ENCODE measurements at places on chromosomes 2 and 18. TPM values are rescaled to one million over a fixed set of nuclear protein-coding genes. Genes with fewer than 3 reads are reported as not detected.

- H3K27ac ChIP-seq = no peak overlapping the region
- peaks cover 70% of the 10 kb centered on the region for H3K36me3 ChIP-seq
- no peak overlapping the region for H3K4me3 ChIP-seq
- no peaks in the 10 kb centered on the region for H3K27me3 ChIP-seq
- H3K4me1 ChIP-seq = no peaks in the 10 kb centered on the region
- no peak for DNase-seq
These were observed 15.2 kb downstream of the E2F6 start for GRCh38 chr2:11450791-11451190.

GRCh38 chr2:37870829-37871228 lies 54.3 kb upstream of the RMDN2 start:
- no peak for DNase-seq
- peaks cover 24% of the 10 kb centered on the region for H3K4me1 ChIP-seq
- H3K4me3 ChIP-seq = no peak overlapping the region
- H3K36me3 ChIP-seq = no peaks in the 10 kb centered on the region
- H3K27ac ChIP-seq = no peak overlapping the region
- H3K27me3 ChIP-seq = no peaks in the 10 kb centered on the region

DNA sequence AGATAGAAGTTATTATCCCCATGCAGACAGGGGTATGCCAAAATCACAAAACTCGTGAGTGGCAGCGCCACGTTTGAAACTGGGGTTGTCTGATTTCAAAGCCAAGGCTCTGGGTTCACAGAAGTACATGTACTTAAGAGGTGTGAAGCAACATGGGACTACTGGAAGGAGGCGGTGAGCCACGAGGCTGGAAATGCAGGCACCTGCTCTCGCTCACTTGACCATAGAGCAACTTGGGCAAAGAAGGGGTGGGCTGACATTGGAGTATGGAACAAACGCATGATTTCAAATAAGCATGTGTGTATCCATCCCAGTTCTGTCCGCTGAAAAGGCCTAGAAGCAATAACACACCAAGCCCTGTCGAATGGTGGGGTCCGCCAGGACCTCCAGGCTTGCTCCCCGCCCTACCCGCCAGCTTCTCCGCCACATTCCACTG lies 593 bp upstream of the ACTR2 start:
- H3K4me1 ChIP-seq = peaks cover 42% of the 10 kb centered on the region
- peak overlapping the region; percentile 99 for H3K27ac ChIP-seq
- no peak for DNase-seq
- H3K27me3 ChIP-seq = no peaks in the 10 kb centered on the region

DNA sequence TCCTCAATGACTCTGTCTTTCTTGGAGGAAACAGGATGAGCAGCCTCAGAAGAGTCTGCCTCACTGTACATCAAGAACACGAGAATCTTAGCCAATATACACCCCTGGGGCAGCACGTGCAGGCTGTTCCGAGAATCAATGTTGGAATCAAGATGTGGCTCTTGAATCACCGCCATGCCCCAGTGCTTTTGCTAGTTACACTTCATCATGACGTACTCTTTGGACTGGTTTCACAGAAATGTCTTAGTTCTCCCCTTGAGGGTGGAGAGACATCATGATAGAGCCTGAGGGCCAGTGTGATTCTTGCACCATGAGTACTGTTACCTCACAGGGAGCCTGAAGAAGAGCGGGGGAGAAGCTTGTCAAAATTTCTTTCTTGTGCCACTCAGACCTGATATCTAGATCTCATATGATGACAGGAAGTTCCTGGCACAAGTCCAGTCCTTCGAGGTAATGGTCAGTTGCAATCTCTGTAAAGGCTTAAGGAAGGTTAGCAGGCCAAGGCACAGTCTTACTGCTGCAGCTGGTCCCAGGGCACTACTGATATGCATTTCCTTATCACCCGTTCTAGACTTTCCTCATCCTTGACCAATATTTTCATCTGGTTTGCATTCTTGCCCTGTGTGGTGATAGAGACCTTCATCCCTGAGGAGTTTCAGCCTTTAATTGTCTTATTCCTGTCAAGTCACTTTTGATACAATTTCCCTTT lies 28.2 kb upstream of the STAT4 start:
- peaks cover 19% of the 10 kb centered on the region for H3K4me1 ChIP-seq
- H3K4me3 ChIP-seq = no peak overlapping the region
- H3K27ac ChIP-seq = no peak overlapping the region
- H3K27me3 ChIP-seq = no peaks in the 10 kb centered on the region
- H3K36me3 ChIP-seq = no peaks in the 10 kb centered on the region
- peak; percentile 82 for DNase-seq

- no peaks in the 10 kb centered on the region for H3K4me1 ChIP-seq
- peaks cover 1% of the 10 kb centered on the region for H3K36me3 ChIP-seq
- H3K27me3 ChIP-seq = no peaks in the 10 kb centered on the region
- no peak for DNase-seq
These were observed 26.8 kb downstream of the RHBDD1 start for GRCh38 chr2:226862623-226863022.

- peaks cover 5% of the 10 kb centered on the region for H3K27me3 ChIP-seq
- H3K4me3 ChIP-seq = no peak overlapping the region
- H3K27ac ChIP-seq = no peak overlapping the region
- no peaks in the 10 kb centered on the region for H3K36me3 ChIP-seq
These were observed 237.3 kb upstream of the MYT1L start for GRCh38 chr2:2568411-2568810.

ZEB2 gene
- 42.6 TPM for total RNA-seq

TUBA3E gene
- not detected for total RNA-seq

Data from suprapubic skin (tissue), 4 donors.